IPS DF 6.9 (cell line): ENCODE measurements at places on chromosomes 7 and 10.

DNA sequence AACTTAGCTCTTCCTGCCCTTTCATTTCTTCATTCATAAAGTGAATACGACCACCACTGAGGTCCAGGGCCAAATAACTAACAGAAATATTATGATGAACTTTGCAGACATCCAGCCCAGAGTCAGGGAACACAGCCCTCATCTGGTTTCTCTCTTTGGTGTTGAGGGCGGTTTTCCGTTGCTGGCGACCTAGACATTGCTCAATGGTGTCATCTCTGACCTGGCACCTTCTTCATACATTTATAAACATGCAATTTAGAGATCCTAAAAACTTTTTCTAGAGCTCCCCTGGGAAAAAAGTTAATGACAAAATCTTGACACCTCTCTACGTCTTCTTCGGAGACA, 324 bp upstream of the TET1 start:
- no peak for DNase-seq

DNA sequence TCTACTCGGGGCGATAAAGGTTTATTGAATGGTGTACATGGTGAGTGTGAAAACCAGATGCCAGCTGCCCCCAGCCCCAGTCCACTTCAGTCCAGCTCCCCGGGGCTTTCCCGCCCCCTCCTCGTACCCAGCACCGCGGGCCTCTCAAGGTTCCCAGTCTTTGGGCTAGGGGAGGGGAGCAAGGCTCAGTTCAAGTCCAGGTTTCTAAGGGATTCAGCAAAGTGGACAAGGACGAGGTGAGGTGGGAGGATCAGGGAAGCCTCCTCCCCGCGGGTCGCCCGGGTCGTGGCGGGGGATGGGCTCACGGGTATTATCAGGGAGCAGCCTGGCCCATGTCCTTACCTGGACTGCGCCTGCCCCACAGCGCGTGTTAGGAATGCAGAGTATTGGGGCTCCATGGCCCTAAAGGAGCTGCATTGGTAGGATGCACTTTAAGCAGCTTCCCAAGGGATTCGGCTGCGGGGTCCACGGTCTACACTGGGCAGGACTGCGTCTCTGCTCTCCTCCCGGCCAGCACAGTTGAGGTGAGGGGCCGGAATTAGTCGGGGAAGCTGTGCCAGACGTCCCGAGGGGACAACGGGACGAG, 541 bp upstream of the PFKFB3 start:
- no peak for DNase-seq

DNA sequence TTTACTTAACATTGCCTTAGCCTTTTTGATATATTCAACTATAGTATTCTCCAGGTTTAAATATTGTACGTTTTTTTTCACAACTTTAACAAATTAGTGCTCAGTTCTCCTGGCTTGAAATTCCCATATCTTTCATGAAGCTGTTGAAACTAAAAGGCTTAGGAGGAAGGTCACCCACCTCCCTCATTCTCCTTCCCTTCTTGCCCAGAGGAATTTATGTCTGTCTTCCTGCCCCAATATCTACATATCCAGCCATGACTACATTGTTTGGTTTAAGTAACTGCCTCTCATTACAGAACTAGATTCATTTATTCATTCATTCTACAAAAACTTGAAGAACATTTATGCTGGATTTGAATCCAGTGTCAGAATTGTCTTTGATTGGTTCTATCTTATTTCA, 254.8 kb upstream of the C7orf33 start:
- DNase-seq: no peak

GRCh38 chr7:28091190-28091589, 89.4 kb downstream of the JAZF1 start:
- no peak for DNase-seq

GRCh38 chr10:100395626-100396025, 48.6 kb downstream of the SCD start:
- no peak for DNase-seq
